NCI-H2029 treated with DMSO at 0.1 percent for 48 hours (cell line): ENCODE measurements at places on chromosomes 5 and 9.

GRCh38 chr5:126052120-126052519 lies 371.1 kb upstream of the GRAMD2B start:
- no peak for DNase-seq

DNA sequence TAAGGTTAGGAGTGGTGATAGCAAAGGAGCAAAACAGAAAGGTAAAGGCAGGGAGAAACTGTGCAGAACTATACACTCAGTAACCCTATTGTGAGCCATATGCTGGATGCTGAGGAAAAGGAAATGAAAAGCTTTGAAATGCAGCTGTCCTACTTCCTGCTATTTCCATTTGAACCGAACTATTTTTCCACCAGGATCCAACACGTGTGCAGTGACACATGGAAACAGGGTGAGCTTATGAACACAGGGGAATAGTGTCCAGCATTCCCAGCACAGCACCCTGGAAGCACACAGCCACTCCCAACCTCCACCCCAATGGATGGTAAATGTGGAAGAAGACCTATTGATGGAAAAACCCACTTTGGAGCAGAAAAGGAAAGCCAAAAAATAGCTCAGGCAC lies 69.0 kb upstream of the SLC12A2 start:
- no peak for DNase-seq

- DNase-seq: no peak
Measured at GRCh38 chr5:166845044-166845443, 1446.4 kb upstream of the WWC1 start.

GRCh38 chr5:119031905-119032304 lies 39.0 kb upstream of the DMXL1 start:
- DNase-seq: no peak

DNA sequence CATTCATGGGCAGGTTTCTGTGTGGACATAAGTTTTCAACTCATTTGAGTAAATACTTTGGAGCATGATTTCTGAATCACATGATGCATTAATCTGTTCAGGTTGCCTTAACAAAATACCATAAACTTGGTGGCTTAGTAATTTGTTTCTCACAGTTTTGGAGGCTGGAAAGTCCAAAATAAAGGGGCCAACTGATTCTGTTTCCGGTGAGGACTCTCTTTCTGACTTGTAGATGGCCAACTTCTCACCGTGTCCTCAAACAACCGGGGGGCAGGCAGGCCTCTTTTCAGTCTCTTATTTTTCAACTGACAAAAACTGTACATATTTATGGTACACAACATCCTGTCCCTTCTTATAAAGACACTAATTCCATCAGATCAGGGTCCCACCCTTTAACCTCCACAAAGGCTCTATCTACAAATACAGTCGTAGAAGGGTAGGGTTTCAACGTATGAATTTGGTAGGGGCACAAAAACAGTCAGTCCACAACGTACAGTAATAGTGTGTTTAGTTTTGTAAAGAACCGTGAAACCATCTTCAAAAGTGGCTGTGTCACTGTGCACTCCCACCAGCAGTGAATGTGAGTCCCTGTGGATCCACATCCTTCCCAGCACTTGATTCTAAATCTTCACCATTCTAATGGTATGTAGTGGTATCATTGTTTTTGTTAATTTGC lies 37.2 kb downstream of the MLLT3 start:
- no peak for DNase-seq

- no peak for DNase-seq
Measured at GRCh38 chr5:72552041-72552557, 44.9 kb upstream of the ZNF366 start.

GRCh38 chr5:97764700-97765099 lies 581.7 kb upstream of the RIOK2 start:
- DNase-seq: no peak

DNA sequence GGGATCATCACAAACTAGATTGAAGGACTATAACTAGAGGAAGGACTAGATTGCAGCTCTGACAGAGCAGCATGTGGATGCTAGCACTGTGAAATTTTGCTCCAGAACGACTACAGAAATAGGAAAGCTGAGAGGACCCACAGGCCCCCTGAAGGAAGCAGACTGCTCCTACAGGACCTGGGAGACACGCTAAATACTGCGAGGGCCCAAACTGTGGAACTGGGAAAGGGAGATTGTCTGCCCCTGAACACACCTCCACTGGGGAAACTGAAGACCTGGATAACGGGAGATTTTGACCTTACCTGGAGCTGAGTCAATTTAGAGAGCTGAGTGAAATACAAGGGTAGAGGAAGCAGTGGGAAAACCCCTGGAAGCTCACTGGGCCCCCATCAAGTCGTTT lies 19.2 kb downstream of the TRIM36 start:
- no peak for DNase-seq

DNA sequence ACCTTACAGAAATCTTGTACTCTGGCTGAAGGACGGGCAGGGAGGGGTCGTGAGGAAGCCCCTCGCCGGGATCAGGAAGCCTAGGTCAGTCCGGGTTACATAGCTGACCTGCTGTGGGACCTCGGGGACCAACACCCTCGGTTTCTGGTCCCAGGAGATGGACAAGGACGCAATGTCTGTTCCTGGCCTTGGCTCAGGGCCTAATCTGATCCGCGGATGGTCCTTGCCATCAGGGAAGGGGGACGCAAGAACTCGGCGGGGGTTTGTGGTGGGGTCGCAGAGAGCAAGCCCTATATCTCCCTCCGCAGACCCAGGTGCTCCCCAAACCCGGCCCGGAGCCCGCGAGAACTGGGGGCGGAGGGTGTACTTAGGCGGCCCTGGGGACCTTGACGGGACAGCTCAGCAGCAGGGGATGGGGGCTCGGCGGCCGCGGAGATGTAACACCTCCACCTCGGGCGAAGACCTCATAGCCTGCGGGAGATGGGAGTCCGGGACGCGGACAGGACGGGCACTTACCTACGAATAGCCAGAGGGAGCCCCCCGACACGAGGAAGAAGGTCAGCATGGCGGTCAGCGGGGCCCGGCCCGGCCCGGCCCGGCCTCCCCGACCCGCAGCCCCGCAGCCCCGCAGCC lies 353 bp downstream of the ACSL6 start:
- DNase-seq: no peak

DNA sequence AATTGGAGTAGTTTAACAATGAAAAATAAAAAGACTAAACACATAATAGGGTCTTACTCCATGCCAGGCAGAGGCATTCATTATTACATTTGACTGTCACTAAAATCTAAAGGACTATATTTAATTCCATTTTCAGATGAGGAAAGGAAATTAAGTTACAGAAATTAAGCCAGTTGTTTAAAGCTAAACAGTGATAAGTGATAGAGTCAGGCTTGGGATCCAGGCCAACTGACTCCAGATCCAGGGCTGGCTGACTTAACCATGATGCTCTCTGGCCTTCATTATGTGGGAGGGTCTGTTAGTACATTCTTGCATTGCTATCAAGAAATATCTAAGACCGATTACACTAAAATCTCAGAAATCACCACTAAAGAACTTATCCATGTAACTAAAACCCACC lies 107.2 kb downstream of the ARHGEF28 start:
- no peak for DNase-seq

- no peak for DNase-seq
Measured at GRCh38 chr9:100070104-100071041, 28.4 kb downstream of the ERP44 start.

GRCh38 chr9:105711867-105712266 lies 17.5 kb downstream of the TMEM38B start:
- DNase-seq: no peak

GRCh38 chr5:84113246-84114105 lies 271.2 kb downstream of the EDIL3 start:
- no peak for DNase-seq

DNA sequence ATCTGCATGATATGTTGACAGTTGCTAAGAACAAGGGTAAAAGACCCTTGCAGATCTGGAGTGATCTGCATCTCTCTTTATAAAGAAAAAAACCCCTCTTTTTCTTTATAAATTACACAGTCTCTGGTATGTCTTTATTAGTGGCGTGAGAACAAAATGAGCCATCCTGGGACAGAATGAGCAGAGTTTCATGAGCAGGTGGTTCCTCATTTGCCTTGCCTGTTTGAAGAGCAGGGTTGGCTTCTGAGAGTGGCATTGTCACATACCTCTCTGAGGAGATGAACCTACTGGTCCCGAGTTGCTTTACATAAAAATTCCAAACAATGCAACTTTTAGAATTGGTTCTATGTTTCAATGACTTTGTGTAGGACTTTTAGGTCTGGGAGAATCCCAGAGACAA lies 94.3 kb downstream of the INSYN2B start:
- no peak for DNase-seq

- DNase-seq: peak; percentile 30
Measured at GRCh38 chr5:74916831-74917710, 50.9 kb upstream of the FAM169A start.

DNA sequence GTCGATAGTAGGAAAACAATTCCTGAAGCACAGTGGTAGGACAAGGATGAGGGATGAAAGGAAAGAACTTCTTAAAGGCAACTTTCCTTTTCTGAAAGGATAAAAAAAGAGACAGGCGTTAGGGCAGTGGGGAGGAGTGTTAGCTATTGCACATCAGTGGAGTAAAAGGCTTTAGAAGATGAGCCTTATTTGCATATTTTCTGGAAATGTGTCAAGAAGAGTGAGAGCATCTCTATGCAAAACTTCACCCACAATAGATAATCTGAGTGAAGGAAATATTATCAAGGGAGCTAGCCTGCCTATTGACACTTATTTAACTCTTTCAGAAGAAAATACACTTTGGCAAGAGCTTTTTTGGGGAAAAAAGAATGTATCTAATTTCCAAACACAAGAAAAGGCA lies 151.6 kb downstream of the MACIR start:
- no peak for DNase-seq

DNA sequence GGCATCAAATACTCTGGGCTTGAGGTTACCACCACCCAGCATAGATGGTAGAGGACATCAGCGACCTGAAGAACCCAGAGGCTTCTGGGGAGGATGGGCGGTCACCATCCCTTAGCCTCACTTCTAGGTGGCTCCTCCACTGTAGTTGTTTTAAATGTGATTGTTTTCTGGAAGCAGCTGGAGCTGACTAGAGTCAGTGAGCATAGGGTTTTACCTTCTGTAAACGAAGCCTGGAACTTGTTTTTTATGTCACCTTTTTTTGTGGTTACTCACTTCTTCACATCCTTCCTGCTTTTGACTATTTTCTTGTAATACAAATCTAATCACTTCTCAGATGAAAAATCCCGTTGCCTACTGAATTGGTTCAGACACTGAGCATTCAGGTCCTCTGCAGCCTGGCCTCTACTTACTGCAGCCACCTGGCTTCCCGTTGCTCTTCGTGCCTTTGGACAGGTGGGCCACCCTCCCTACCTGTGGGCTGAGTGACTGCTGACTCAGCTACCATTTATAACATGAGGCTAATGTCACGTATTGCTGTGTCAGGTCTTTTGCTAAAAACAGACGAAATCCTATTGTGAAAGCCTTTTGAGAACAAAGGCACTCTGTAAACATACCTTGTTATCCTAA lies 167.8 kb downstream of the MAN2A1 start:
- DNase-seq: no peak

- DNase-seq: no peak
Measured at GRCh38 chr9:37839496-37840461, 39.2 kb downstream of the DCAF10 start.

DNA sequence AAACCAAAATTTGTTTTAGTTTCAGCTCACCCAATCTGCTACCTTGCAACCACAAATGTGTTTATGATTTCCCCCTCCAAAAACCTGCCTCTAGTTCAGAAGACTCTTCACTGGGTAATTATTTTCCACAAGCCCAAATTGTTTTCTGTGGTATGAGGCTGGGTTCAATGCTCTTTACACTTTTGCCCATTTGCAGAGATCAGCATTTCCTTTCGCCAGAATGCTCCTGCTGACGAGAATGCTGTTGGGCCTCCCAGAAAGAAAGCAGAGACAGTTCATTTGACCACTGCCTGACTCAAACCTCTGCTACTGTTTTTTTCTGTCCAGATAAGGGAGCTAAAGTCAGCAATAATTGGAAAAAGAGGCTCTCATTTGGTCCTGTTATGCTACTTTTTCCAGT lies 427.3 kb downstream of the PDE4D start:
- no peak for DNase-seq

- peak; percentile 45 for DNase-seq
Measured at GRCh38 chr5:142151436-142152383, 43.1 kb downstream of the NDFIP1 start.

- DNase-seq: peak; percentile 3
Measured at GRCh38 chr5:1874771-1875220, 7.9 kb downstream of the IRX4 start.

GRCh38 chr5:61076626-61077025 lies 85.6 kb downstream of the SMIM15 start:
- no peak for DNase-seq
